ENCODE measurements at places on chromosomes 3 and 15.
A peak's percentile ranks its signal among the peaks of the same experiment; 100 is the strongest.

DNA sequence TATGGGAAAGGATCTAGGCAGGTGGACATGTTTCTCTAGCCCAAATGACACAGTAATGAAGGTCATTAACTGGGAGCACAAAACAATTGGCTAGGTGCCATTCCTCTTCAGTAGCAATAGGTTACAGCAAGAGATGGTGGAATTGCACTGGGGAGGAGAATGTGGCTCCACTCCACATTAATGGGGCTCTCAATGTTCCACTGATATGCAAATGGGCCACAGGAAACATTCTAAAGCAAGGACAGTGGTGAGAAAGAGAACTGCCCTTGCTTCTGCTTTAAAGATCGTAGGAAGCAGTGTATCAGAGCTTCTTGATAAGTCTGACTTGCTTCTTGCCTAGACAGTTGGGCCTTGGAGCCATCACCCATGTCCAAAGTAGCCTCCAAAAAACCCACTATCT, 271.4 kb upstream of the PPP2R3A start:
- DNase-seq, result no peak

DNA sequence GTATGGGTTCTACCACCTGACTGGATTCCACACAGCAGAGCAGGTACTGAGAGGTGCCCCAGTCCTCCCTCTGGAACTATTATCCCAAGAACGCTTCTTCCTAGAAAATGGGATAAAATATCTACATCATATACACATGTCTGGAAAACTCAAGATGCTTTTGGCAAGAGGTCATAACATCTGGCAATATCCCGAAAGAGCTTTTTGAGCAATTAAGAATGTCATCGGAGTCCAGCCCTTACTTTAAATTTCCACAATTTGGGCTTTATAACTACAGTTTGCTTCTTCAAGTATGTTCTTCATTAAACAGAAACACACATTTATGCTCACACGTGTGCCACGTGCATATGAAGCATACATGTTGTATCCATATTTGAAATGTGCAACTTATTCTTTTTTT, 365.9 kb upstream of the THBS1 start:
- DNase-seq, result no peak

DNA sequence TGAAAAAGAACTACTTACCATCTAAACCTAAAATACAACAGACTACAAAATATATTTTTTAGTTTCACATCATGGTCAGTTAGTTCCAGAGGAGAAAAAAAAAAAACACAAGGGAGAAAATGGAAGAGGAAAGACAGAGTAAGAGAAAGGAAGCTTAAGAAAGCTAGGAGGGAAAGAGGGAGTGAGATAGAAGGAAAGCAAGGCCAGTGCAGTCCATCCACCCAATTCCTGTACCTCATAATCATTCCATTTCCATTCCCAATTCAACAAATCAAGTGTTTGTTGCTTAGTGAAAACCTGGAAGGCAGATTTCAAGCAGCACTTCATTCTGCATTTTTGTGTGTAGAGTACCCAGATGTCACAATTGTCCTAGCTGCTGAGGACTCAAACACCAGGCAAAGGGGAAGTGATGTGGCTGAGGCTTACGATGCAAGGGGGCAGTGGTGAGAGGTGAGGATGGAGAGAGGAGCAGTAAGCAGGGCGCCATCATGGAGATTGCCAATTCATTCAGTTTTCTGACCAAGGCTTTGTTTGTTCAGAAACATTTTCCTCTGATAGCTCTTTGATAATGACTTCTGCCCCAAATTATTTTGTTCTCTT, 83.6 kb upstream of the GSK3B start:
- DNase-seq, result no peak

- peak; percentile 81 for DNase-seq
These were observed 43.1 kb downstream of the AMOTL2 start for GRCh38 chr3:134330883-134331810.

GRCh38 chr3:135012101-135012500, 217.0 kb downstream of the EPHB1 start:
- no peak for DNase-seq

DNA sequence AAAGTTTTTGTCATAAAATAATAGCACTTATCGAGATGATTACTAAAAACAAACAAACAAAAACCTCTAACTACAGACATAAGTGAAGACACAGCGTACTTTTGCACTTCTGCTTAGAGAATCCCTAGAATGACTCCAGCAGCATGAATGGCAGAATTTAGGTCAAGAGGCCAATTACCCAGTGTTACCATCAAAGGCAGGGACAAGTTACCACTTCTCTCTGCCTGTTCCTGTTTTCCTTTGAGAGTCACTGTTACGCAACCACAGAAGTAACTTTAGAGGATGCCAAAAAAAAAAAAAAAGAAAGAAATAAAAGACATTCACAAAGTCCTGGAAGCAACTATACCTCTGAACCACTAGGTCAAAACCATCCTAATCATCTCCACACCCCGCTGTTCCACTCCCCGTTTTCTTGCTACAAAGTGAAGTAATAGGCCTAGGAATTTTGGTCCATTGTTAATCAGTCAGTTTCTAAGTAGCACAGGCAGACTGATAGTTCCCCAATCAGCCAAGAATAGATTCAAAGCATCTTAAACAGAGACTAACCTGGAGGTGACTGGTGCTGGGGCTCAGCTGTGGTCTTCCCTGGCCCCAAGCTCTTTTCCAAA, 41.9 kb downstream of the FMN1 start:
- no peak for DNase-seq

DNA sequence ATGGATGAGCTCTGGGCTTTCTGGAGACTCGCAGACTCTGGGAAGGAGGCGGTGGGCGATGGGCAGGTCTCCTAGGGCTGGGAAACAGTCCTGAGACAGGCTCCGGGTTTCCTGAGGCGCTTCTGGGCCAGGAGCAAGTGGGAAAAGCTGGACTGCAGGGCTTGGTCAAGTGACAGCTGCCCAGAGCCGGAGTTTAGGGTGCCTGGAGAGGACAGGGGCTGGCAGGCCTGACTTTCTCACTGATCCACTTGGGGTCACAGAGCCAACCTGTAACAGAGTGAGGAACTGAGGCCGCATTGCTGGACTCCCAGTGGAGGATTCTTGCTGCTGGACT, 107.9 kb downstream of the APBA2 start:
- DNase-seq, result no peak

DNA sequence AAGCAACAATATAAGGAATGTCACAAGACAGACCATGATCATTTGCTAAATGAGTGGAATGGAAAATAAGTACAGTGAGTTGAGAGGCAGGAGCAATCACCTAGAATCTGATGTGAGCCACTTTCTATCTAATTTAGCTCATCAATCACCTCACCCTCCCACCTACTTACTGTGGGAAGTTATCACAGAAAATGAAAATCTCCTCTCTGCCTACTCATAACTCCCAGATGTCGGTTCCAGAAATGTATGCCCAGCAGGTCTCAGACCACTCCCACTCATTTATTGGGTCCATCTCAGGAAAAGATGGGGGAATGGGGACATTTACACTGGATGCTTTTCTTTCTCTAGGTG, 270.9 kb downstream of the FHIT start:
- DNase-seq, result no peak

GRCh38 chr3:94115482-94115881, 52.6 kb downstream of the NSUN3 start:
- DNase-seq, result peak; percentile 34

GRCh38 chr3:12751571-12751970, 7.5 kb downstream of the TMEM40 start:
- DNase-seq, result no peak

- DNase-seq, result no peak
These were observed 2.9 kb upstream of the TFG start for GRCh38 chr3:100706365-100706764.

DNA sequence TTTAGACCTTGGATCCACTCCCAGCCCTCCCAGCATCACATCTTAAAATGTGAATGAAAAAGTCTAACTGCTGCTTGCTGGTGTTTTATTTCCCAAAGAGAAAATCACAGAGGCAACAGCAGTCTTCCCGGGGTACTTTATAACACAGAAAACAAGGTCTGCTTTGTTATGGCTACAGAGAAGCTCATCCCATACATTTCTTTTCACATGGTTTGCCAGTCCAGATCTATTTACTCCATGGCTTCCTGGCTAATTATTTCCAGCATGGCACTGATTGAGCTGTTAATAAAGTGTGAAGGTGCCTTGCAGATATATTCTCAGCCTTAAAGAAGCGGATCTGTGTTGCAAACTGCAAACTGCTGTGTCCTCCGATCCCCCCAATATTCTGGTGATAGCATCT, 466.1 kb upstream of the CFAP20DC start:
- DNase-seq, result no peak

DNA sequence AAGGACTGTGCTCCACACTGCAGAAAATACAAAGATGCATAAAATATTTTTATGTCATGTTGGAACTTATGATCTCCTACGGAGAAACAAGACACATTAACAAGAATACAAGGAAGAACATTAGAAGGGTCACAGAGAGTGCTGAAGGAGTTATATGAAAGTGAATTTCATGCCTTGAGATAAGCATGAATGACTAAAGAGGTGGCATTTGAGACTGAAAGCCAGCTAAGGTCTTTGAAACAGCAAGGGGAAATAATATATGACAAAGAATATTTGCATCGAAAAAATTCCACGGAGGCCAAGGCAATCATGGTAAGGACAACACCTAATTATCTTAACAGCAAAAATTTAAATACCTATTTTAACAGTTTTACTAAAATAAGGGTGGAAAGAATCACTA, 12.5 kb downstream of the GSK3B start:
- DNase-seq, result no peak

- peak; percentile 13 for DNase-seq
These were observed 420.2 kb upstream of the CCDC54 start for GRCh38 chr3:106957029-106957428.

DNA sequence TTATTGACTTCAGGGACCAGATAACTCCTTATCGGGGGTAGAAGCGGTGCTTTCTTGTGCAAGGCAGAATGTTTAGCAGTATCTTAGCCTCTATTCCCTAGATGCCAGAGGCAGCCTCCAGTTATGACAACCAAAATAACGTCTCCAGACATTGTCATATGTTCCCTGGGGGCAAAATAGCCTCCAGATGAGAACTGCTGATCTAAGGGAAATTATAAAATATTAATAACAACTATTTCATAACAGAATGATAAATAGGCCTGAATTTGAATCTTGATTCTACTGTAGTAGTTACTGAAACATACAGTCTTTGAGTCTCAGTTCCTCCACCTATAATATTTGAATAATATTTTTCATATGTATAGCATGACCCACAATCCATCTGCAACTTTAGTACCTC, 1431.3 kb downstream of the ZPLD1 start:
- DNase-seq, result no peak

GRCh38 chr15:40263024-40263754, 19.7 kb downstream of the ANKRD63 start:
- DNase-seq, result peak; percentile 70

DNA sequence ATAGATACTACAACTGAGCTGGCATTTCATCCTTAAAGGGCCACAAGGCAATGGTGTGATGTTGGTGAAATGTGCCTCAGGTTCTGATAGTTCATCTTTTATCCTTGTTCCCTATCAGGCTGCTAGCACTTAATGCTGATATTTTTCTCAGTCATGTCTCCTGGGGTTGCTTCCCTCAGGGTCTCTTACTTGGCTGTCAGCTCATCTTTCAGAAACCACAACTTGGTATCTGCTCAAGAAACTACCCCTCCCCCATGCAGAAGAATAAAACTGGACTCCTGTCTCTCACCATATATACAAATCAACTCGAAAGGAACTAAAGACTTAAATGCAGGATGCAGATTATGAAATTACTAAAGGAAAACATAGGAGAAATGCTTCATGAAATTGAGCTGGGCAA, 308.1 kb downstream of the CHST2 start:
- DNase-seq, result no peak

- DNase-seq, result peak; percentile 67
These were observed 91.1 kb downstream of the LINGO1 start for GRCh38 chr15:77541421-77542181.

- DNase-seq, result no peak
These were observed 105.9 kb downstream of the ROBO1 start for GRCh38 chr3:79661896-79662295.

DNA sequence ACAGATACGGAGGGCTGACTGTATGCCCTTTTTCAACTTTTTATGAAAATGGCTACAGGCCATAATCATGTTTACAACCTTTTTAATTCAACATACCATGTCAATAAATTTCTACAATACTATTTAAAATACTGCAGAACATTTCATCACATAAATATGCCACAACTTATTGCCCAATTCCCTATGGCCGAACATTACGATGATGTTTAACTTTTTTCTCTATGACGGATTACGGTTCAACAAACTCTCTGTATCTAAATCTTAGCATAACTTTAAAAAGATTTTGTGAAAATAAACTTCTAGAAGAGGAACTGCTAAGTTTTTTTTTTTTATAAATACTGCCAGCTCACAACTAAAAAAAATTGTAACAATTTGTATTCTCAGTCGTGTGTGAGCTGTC, 220.4 kb downstream of the OSBPL10 start:
- DNase-seq, result no peak

GRCh38 chr3:4196506-4197147, 106.5 kb upstream of the SETMAR start:
- DNase-seq, result no peak

DNA sequence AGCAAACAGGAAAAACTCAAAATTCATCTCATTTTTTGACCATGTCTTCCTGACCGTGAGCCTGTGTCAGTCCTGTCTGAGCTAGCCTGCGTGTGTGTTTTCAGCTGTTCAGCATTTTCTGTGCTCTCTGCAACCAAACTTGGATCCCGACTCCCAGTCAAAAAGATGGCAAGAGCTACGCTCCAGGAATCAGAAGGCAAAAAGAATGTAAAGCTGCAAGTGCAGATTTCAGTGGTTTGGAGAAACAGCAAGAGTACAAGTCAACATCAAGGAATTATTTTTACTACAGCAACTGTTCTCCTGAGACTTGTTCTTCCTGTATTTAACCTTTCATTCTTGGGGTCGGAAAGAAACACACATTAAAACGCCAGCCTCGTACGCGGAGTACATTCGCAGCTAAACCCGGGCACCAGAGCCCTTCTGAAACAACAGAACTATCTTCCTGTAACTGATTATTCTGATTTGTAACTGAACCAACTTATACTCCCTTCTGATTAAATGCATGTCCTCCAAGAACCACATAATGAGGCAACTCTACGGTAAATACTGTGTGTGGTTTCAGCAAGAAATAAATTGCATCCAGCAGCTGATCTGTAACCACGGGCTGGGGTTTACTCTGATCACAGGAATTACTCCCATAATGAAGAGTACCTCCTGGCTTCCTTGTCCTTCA, 107.4 kb downstream of the LRIG1 start:
- DNase-seq, result no peak
